ENCODE measurements at places on chromosomes 7 and 10. TPM values are rescaled to one million over a fixed set of nuclear protein-coding genes. Genes with fewer than 3 reads are reported as not detected.

The CTTNBP2 gene
- total RNA-seq: 12.4 TPM

The ENTPD1 gene
- total RNA-seq: 1.7 TPM

The SLC16A9 gene
- total RNA-seq: not detected

The SLC39A12 gene
- total RNA-seq: 0.69 TPM

The CPED1 gene
- total RNA-seq: 0.15 TPM

The OAT gene
- 238 TPM for total RNA-seq

The PTF1A gene
- not detected for total RNA-seq

The PTPRZ1 gene
- total RNA-seq: 10.9 TPM

The HOXA10 gene
- under 0.01 TPM for total RNA-seq

The RBP4 gene
- total RNA-seq: not detected

The TUBAL3 gene
- total RNA-seq: not detected

The DRGX gene
- total RNA-seq: not detected

The STRIP2 gene
- 29.0 TPM for total RNA-seq

The MAT1A gene
- total RNA-seq: 0.73 TPM

The SRRM3 gene
- total RNA-seq: 1.00 TPM

The OR6V1 gene
- total RNA-seq: not detected

The TLX1 gene
- not detected for total RNA-seq

The AOC1 gene
- not detected for total RNA-seq

The ABCA13 gene
- total RNA-seq: 1.2 TPM

The CUBN gene
- total RNA-seq: 3.7 TPM

The DNA2 gene
- 12.0 TPM for total RNA-seq

The SFMBT2 gene
- total RNA-seq: 15.7 TPM

The SLC13A4 gene
- not detected for total RNA-seq

The DMBT1 gene
- total RNA-seq: not detected

The CDH23 gene
- under 0.01 TPM for total RNA-seq

The CFAP46 gene
- total RNA-seq: 1.3 TPM

The CDK14 gene
- total RNA-seq: 5.1 TPM

The SAMD9 gene
- total RNA-seq: 74.0 TPM

The MGMT gene
- 26.2 TPM for total RNA-seq

The TRIM50 gene
- total RNA-seq: not detected

The TBXAS1 gene
- total RNA-seq: 6.0 TPM

The PPP1R17 gene
- not detected for total RNA-seq

The FAM180A gene
- total RNA-seq: not detected

The ITIH5 gene
- 1.1 TPM for total RNA-seq

The TAS2R4 gene
- 1.4 TPM for total RNA-seq

The SPDYE8 gene
- total RNA-seq: not detected

The ENKUR gene
- under 0.01 TPM for total RNA-seq

Data from melanocyte of skin (primary cell).